ENCODE measurements at places on chromosomes 5 and 9. TPM values are rescaled to one million over a fixed set of nuclear protein-coding genes. Genes with fewer than 3 reads are reported as not detected.
A peak's percentile ranks its signal among the peaks of the same experiment; 100 is the strongest.

Gene CFAP90
- total RNA-seq = not detected

DNA sequence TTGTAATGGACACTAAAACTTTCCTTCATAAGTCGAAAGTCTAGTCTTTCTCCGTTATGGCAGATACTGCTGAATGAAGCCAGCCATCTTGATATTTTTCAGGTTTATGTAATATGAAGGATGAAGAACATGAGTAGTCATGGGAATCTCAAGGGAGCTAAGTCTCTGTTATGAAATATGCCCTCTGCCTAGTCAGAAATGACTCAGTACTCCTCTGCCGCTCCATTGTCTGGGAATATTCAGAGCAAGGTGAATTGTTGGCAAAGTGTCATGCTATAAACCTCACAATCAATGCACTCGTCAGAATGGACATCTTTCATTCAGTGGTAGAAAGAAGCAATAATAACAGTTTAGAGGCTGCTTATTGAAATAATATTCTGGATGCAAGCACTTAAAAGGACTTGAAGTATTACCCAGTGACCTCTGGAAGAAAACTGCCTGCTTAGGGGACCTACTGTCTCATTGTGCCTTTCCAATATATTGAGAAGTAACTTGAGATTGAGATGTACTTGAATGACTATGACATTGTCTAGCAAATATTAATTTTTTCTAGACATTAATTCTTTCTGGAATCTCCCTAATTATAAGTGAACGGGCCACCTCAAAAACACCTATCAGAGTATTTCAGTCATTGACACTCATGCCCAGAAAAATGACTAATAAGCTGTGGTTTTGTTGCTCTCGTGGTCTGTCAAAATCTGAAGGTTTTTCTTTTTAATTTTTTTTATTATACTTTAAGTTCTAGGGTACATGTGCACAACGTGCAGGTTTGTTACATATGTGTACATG lies 1011.5 kb upstream of the ACO1 start:
- DNase-seq = no peak

Gene CHSY3
- 0.70 TPM for total RNA-seq

Gene GPR150
- total RNA-seq = 0.69 TPM

- no peak for DNase-seq
These were observed 16.3 kb downstream of the POLR1E start for GRCh38 chr9:37501957-37502596.

Gene CD180
- not detected for total RNA-seq

GRCh38 chr5:108769352-108769751 lies 21.7 kb downstream of the FER start:
- no peak for DNase-seq

Gene STPG3
- total RNA-seq = not detected

Gene FRMD3
- 1.0 TPM for total RNA-seq

Gene ADGRD2
- not detected for total RNA-seq

GRCh38 chr9:112489876-112490666 lies 3.4 kb downstream of the KIAA1958 start:
- DNase-seq = peak; percentile 34

Gene TEK
- total RNA-seq = 0.35 TPM

GRCh38 chr5:82526540-82526939 lies 248.4 kb upstream of the RPS23 start:
- DNase-seq = no peak

DNA sequence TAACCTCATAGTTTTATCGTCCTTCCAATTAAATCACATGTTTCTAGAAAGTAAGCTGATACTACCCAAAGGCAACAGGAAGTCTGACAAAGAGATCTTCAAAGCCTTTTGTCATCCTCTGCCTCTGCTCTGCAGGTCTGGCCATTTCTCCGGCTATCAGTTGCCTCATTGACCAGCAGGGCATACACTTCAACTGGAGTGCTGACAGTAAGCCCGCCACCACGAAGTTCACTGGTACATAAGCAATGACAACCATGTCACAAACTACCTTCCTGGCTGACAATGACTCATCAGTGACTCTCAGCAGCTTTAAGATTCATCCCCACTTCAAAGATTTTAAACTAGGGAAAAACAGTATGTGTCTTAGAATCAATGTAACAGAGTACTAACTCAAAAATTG lies 20.6 kb downstream of the SPTLC1 start:
- peak; percentile 26 for DNase-seq

Gene UNC5A
- total RNA-seq = 0.69 TPM

- DNase-seq = peak; percentile 52
These were observed 809 bp downstream of the HNRNPAB start for GRCh38 chr5:178204935-178205748.

- no peak for DNase-seq
These were observed 17.1 kb upstream of the CDC23 start for GRCh38 chr5:138230261-138230660.

GRCh38 chr9:36486933-36487481 lies 85.7 kb upstream of the MELK start:
- no peak for DNase-seq

GRCh38 chr5:170749911-170750431 lies 33.6 kb upstream of the GABRP start:
- DNase-seq = peak; percentile 61

Gene CSF2
- 0.60 TPM for total RNA-seq

- no peak for DNase-seq
These were observed 180.3 kb downstream of the BNC2 start for GRCh38 chr9:16690205-16690604.

Gene IL13
- total RNA-seq = not detected

Gene STXBP1
- total RNA-seq = 10.8 TPM

DNA sequence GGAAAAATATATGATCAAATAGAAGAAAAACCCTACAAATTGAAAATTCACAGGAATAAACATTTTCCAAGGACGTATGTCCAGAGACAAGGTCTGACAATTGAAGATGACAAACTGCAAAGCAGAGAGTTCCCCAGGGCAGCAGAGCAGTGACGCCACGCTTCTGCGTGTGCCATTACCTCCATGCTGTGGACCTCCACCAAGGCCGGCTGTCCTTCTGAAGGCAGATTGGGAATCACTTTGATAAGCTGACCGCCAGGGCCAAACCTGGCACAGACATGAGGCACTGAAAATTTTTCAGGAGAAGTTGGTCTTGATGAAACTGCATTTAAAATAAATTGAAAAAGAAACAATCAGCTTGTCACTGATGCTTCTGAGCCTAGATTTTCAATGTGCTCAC lies 18.6 kb downstream of the SEC16A start:
- DNase-seq = no peak

GRCh38 chr9:16689351-16689938 lies 181.0 kb downstream of the BNC2 start:
- peak; percentile 30 for DNase-seq

- no peak for DNase-seq
These were observed 218.4 kb downstream of the EBF1 start for GRCh38 chr5:158881091-158881880.

DNA sequence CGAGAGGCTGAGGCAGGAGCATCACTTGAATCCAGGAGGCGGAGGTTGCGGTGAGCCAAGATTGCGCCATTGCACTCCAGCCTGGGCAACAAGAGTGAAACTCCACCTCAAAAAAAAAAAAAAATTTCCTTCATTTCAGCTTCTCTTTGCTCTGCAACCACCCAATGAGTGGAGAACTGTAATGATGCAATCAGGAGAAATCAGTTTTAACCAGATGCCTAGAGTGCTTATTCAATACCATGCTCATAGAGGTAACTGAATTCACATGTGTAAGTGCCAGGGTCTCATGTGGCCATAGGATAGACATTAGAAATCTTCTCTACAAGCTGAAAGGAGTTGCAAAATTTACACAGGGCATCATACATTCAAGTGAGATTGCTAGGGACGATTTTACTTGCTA lies 70.6 kb downstream of the HMHB1 start:
- no peak for DNase-seq

DNA sequence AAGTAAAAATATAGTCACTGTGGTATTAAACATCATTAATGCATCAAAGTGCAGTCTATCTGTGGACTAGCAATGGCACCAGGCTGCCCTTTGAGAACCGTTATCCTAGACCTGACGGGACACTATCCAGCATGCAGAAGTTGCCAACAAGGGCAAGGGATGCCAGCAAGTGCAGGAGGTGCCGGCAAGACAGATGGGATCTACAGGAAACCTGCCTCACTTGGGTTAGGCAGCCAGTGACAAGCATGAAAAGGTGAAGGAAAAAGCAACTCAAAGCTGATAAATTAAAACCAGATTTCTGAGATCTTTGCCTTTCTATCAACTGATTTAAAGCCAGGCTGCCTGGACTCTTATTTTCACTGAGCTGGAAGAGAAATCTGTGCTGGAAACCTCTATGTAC lies 315.2 kb upstream of the PDE4D start:
- DNase-seq = no peak

DNA sequence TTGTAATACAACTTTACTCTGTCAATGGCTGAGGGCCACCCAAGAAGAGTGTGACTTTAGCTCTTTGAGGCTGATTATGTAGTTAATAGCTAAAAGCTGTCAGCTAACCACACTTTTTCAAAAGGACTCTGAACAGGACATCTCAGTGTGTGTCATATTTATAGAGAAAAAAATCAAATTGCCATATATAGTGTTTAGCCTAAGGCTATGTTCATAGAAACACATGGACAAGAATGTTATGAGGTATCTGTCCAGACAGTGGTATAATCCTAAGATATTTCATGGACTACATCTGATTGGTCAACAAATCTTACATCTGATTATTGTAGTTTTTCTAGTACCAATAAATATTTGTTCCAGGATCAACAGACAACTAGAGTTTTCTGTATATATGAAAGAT lies 42.1 kb upstream of the CDH18 start:
- no peak for DNase-seq

- no peak for DNase-seq
These were observed 101.0 kb upstream of the SH3GL2 start for GRCh38 chr9:17477816-17478215.

DNA sequence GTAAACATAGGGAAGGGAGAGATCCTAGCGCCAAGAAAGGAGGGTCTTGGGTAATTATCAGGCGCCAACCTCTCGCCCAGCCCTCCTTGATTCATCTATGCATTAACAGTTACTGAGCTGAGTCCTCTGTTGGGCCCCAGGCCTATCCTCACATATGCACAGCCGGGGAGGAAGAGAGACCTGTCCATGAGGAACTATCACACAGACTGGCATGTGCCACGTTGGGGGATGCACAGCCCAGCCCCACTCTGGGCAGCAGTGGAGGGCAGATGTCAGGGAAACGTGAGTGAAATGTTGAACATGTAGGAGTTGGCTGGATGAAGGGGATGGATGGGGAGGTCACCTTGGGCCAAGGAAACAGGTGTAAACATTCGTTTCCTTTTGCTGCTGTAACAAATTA lies 18.8 kb upstream of the ENHO start:
- DNase-seq = no peak

Gene SNX2
- total RNA-seq = 84.2 TPM

DNA sequence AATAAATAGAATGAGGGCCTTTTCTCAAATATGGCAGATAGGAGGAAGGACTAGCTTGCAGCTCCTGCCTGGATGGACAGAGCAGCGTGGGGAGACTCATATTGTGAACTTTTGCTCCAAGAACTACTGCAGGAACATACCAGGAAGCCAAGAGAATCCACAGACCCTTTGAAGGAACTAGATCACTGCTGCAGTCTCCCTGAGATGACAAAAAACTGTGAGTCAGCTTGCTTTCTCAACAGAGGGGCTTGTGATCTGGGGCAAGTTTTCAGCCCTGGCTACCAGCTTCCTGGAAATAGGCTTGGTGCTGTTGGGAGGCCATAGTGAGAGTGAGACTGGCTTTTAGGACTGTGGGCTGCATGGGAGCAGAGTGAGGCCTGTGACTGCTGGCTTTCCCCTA lies 170.6 kb upstream of the TRIM32 start:
- peak; percentile 77 for DNase-seq

DNA sequence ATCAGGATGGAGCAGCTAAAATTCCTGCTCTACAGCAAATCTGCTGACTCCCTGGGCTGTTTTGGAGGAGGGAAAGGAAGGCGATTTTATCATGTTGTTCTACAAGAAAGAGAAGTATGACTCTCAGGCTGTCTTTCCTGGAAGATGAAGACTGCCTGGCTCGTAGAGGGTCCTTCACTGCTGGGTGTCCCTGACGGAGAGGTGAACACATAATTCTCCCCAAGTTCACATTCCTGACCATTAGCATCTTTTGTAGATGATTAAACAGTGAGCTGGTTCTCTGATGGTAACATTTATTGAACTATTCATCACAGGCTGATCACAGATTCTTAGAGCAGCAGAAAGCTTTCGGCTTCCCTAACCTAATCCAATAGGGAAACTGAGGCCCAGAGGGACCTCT lies 212.4 kb upstream of the GLRA1 start:
- no peak for DNase-seq

GRCh38 chr9:72972636-72973035 lies 19.8 kb upstream of the ALDH1A1 start:
- no peak for DNase-seq

Gene NR2F1-AS1
- total RNA-seq = 0.69 TPM

Gene PCDHB8
- 0.55 TPM for total RNA-seq

DNA sequence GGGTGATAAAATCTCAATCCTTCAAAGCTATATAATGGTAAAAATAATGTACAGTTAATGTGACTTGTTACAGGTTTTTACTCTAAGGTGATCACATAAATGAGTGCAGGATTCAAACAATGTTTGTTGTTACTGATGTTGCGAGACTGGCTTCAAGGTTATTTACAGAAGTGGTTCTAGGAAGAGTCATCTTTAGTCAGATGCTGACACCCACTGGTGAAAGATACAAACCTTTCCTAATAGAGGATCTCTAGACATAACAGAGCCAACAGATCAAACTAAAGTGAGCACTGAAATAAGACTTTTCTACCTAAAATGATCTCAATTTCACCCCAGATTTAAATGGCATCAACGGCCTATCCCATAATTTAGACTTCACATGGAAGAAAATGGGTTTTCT lies 20.2 kb downstream of the ARSB start:
- DNase-seq = peak; percentile 83

Gene TOR1A
- 52.8 TPM for total RNA-seq

GRCh38 chr5:73606206-73606753 lies 19.7 kb upstream of the ARHGEF28 start:
- DNase-seq = no peak

DNA sequence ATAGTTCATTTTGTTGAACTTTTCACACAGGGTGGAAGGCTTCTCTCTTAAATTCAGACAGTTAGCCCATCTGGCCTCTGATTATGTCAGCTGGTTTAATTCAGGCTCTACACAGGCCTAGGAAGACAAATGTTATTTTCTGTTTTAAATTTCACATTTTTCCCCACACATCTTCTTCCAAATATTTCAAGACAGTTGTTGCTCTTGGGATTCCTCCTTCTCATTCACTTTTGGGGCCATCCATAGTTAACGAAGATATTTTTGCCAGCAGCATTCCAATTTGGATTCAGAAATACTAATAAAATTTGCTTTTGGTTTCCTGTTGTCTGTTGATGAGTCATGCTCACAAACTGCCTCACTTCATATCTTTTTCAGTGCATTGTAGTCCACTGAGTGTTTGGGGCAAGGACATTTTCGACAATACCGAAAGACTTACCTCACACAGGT lies 475.4 kb downstream of the DMAC1 start:
- DNase-seq = no peak

DNA sequence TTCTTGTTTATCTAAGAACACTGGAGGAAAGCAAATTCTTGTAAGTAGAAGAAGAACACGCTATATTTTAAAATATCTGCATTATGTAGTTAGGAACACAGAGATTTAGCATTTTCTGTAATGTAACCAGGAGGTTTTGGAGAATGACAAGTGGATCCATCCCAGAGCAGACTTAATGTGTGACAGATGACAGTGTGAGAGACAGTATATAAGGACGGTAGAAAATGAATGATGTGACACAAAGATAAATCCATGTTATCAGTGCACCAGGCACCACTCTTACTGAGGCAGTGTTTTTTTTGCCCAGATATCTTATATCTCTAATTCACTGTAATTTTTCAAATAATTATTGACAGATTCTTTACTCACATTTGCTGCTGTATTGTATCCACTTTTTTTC lies 239.0 kb upstream of the KCNN2 start:
- DNase-seq = no peak

All from renal cortical epithelial cell (primary cell).